ENCODE measurements at places on chromosomes 7 and 10.

DNA sequence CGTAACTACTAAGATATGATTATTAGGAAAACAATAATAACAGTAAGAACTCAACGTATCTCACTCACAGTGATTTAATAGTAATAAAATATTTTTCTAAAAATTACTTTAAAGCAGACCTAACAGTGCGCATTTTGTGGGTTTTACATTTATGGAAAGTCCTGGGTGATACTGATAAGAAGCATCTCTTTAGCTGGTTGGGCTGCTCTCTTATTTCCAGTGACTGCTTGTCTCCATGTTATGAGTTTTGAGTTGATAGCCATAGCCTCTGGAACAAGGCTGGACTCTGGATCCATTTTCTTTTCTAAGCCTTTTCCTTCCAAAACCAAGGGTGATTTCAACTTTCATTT lies 29.5 kb upstream of the INHBA start:
- no peak for DNase-seq

DNA sequence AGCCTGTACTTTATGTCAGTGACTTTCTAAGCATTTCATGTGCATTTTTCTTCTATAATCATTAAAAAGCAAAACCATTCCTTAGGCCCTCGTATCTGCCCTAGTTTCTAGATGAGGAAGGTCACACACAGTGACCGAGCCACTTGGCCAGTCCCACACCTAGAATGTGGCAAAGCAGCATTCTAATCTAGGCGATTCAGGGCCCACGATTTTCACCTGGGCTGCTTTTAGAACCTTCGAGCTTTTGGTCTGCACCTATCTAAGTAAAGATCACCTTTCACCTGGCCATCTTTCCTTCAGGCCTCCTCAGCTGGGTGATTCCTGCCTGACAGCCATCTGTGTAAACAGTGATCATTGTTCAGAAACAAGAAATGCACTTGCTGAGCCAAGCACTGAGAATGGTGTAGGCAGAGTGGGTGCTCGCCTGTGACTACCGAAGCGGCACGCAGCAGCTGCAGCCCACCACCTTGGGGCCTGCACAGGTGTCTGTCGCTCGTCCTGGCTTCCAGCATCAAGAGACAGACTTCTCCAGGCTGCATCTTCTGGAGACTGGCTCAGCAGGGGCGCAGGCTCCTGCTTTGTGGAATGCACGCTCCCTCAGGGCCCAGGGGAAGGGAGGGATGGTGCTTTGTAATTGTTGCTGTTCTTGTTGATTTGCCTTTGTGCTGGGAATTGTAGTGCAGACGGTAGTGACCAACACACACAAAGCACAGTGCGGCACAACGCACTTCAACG lies 149.0 kb upstream of the INSYN2A start:
- DNase-seq, result no peak

GRCh38 chr7:25109276-25109675 lies 15.8 kb downstream of the CYCS start:
- DNase-seq, result no peak

- no peak for DNase-seq
Observed at GRCh38 chr7:128358233-128358632, 3.3 kb downstream of the PRRT4 start.

GRCh38 chr10:28505359-28505959 lies 27.5 kb upstream of the WAC start:
- no peak for DNase-seq

GRCh38 chr7:29851487-29851886 lies 45.2 kb downstream of the WIPF3 start:
- no peak for DNase-seq

DNA sequence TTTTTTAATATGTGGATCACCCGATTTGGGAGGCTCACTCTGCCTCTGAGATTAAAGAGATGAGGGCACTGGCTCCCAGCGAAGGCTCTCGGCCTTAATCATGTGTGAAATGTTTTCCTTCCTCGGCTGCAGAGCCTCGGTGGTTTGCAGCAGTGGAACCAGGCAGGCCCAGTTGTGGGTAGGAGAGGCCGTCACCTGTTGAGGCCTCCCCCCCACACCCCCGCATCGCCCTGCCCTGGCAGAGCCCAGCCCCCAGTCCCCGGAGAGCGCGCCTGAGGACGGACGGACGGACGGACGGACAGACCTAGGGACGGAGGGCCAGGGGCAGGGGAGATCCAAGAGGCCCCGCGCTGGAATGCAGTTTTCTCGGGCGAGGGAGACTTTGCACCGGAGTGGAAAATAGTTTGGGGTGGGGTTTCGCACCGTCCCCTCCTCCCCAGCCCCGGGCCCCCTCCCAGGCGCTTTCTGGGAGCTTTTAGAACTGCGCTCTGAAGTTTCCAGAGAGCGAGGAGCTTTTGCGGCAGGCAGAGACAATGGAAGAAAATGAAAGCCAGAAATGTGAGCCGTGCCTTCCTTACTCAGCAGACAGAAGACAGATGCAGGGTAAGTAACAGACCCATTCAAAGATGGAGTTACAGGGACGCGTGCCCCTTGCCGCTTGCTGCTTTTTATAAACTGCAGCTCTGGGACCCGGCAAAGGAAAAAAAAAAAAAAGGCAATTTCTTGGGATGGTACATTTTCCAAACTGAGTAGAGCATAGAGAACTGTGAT lies at the start of gene KIAA1217:
KIAA1217 (plus strand) TSS at position 478 of the 771 bp plus-strand sequence; CDS start at position 534, 56 bp downstream.
- DNase-seq, result no peak

- DNase-seq, result no peak
Observed at GRCh38 chr7:28627896-28628295, 215.6 kb downstream of the CREB5 start.
